ENCODE measurements at places on chromosomes 3 and 15.

DNA sequence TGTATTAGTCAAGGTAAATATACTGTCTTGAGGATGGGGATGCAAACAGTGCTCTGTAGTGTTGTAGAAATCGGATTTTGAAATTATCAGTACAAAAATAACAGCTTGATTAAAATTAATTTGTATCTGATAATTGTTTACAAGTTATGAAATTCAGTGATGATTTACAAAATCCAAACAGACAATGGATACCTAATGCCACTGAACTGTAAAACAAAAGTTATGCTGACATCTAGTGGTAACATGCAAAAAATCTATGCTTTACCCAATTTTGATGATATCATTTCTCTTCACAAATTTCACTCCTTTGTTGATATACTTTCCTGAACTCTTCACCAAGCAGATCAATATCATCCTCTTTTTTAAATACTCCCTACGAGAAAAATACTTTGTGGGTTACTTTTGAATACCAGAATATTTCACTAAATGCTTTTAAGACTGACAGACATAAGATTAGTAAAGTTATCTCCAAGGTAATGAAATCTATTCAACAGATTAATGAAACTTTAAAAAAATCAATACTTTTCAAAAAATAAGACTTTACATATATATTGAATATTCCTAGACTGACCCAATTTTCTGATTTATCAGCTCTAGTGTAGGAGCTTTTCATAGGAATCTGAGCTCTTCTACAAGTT lies 36.0 kb downstream of the MNS1 start:
- DNase-seq: peak; percentile 54

DNA sequence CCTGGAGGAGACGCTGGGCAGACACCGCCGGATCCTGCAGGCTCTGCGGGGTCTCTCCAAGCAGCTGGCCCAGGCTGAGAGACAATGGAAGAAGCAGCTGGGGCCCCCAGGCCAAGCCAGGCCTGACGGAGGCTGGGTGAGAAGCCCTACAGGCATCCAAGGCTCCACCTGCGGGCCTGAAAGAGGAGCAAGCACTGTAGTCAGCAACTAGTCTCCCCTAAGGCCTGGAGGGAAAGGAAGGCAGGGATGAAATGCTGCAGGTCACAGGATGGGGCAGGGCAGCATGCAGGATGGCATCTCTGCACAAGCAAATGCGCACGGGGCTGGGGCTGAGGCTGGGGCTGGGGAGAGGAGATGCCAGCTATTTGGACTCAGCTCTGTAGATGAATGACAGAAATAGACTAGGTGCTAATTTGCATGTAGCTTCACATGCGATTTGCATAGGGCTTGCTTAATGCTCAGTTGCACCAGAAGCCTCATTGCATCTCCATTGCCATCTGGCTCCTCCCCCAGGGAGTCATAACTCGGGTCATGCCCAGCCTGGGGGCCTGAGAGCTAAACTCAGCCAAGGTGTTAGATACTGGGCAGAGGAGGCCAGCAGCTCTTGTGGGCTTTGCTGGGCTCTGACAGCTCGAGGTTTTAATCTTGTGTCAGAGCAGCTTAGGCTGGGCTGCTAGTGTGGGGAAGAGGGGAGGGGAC lies 5.2 kb upstream of the CPLX3 start:
- no peak for DNase-seq

DNA sequence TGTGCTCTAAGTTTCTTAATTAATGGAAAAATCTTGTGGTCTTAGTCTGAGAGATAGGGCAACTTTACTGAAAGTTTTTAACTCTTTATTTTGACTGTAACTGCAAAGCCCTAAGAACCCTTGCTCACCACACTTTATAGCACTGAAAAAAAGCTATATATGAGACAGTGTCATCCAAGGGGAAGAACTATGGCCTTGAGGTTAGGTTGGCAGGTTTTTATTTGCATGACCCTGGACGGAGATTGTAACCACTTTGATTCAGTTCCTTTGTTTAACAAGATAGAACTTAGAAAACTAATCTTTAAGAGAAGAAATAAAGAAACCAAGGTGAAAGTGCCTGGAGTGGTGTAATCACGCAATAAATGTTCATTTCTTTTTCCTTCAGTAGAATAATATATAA lies 30.6 kb upstream of the LYSMD4 start:
- DNase-seq: no peak

- no peak for DNase-seq
Observed at GRCh38 chr3:15467227-15468181, 40.1 kb downstream of the EAF1 start.

DNA sequence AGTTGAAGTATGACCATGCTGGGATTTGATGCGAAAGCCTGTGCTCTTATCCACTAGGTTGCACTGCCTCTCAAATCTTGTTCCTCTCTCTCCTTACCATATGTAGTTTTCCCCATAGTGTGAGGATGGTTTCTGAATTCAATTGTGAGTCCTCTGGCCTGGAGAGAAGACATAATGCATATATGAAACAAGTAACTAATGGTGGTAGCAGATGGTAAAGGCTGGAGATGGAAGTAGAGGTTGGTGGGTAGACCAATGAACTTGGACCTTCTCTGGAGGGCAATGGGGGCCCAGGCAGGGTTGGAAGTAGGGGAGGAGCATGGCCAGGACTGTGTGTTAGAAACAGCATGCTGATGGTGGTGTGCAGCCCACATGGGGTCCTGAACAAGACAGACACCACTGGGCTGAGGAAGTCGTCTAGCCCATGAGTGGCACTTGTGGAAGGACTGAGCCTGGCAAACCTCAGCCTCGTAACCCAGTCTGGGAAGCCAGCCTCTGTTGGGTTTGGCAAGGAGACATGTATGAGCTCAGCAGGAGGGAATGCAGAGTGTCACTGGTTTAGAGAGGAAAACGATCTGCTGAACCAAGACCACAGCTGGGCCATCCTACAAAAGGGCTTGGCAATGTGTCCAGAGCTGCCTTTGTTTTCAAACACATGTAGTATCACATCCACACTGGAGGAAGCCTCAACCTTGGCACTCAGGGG lies 18.5 kb upstream of the LMCD1 start:
- DNase-seq: peak; percentile 90

DNA sequence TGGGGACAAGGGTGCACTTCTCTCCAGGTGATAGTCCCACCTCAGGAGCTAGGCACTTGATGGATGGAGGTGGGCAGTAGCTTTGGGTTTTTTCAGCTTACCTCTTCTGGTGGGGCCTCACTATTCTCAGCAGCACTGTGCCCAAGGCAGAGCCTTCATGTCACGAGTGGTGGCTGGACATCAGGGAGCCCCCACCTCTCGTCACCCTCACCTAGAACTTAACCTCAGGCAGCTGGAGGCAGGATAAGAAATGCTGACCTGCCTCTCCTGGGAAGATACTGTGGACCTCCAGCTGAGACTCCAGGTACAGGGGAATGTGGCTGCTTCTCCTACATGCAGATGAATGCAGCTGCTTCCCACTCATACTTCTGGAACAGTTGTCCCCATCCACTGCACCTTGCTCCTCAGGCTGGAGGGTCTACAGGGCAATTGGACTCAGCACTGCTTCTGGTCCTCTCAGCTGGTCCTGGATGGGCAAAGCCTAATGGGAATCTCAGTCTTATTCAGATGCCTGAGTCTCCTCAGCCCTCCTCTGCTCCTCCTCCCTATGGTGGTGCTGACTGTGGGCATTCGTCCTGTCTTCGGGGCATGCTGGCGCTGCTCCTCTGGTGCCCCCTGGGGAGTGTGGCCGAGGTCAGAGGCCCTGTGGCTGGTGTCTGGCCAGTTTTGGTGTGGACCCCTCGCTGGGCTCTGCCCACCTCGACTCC lies 129.9 kb downstream of the KLF13 start:
- DNase-seq: no peak

DNA sequence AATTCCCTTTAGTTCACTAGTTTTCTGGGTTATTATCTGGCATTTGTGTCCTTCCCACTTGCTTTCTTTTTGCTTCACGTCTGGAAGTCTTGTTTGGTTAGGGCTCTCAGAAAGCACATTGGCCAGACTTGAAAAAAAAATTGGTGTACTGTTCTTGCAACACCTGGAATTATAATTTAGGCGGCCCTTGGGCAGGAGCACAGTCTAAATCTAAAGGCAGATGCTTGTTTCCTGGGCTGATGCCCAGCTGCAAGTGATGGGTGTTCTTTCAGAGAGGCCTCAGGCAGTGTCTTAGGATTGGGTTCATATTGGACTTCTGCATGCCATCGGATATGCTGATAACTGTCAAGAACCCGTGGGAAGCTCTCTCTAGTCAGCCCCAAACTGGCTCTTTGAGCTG lies 521.5 kb downstream of the PDCD6IP start:
- no peak for DNase-seq

DNA sequence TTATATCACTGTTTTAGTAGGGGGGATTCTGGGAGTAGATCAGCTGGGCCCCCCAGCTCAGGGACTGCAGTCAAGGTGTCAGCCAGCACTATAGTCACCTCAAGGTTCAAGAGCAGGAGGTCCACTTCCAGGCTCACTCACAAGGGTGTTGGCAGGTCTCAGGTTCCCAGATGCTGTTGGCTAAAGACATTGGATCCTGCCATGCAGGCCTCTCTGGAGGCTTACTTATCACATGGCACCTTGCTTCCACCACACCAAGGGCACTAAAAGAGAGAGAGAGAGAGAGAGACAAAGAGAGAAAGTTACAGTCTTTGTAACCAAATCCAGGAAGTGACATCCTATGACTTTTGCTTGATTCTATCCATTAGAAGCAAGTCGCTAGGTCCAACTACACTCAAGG lies 7.5 kb upstream of the PPP1R14D start:
- DNase-seq: no peak

- no peak for DNase-seq
Observed at GRCh38 chr15:100189319-100189718, 152.5 kb downstream of the ADAMTS17 start.

GRCh38 chr3:190369668-190370295 lies 18.2 kb upstream of the CLDN16 start:
- DNase-seq: no peak
